CD4-positive, alpha-beta memory T cell (primary cell): ENCODE measurements at places on chromosomes 3 and 15. TPM values are rescaled to one million over a fixed set of nuclear protein-coding genes. Genes with fewer than 3 reads are reported as not detected.

APPL1 gene
- total RNA-seq = 33.6 TPM

CPEB1 gene
- 0.17 TPM for total RNA-seq

MOBP gene
- total RNA-seq = not detected

DNA sequence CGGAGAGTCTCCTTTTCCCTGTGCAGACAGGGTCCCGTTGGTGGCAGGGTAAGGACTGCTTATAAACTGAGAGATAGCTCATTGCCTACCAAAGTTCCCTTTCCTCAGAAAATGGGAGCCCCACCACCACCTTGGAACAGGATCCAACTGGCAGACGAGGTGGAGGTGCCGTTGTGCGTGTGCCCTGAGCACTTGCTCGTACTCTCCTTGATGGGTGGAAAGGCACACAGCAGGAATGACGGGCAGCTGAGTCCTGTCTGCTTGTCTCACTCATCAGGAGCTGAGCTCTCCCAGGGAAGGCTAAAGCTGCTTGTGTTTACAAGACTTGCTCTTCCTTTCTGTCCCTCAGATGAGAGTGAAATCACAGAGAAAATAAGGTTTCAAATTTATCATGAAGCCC lies 60.7 kb downstream of the B3GNT5 start:
- no peak for DNase-seq
- no peaks in the 10 kb centered on the region for H3K36me3 ChIP-seq
- no peak overlapping the region for H3K4me3 ChIP-seq

GRCh38 chr3:183128709-183129108 lies 29.4 kb upstream of the MCCC1 start:
- H3K4me1 ChIP-seq = no peaks in the 10 kb centered on the region
- H3K27ac ChIP-seq = no peak overlapping the region
- DNase-seq = no peak

DNA sequence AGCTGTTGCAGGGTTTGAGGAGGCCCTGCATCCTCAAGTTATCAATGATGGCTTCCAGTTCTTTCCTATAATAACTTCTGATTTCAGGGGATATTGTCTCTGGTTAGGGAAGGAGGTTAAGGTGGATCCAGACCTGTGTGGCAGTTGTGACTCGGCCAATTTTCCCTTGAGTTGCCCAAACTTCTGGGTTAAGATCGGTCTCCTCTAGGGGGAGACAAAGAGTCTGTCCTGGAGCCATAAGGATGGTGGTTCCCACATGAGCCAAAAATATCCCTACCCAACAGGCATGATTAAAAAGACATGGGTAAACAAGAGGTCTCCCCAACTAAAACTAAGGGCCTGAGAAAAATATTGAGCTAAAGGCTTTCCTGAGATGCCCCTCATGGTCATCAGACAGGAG lies 227.5 kb upstream of the MDFIC2 start:
- DNase-seq = no peak
- no peaks in the 10 kb centered on the region for H3K36me3 ChIP-seq
- H3K4me3 ChIP-seq = no peak overlapping the region
- no peaks in the 10 kb centered on the region for H3K27me3 ChIP-seq
- H3K4me1 ChIP-seq = no peaks in the 10 kb centered on the region
- H3K27ac ChIP-seq = no peak overlapping the region

- H3K27me3 ChIP-seq = no peaks in the 10 kb centered on the region
- no peak overlapping the region for H3K4me3 ChIP-seq
- H3K36me3 ChIP-seq = no peaks in the 10 kb centered on the region
Measured at GRCh38 chr3:115792206-115792955, 169.1 kb downstream of the GAP43 start.

GRCh38 chr3:158167737-158168557 lies 58.1 kb downstream of the RSRC1 start:
- H3K4me3 ChIP-seq = no peak overlapping the region
- no peaks in the 10 kb centered on the region for H3K27me3 ChIP-seq
- H3K36me3 ChIP-seq = no peaks in the 10 kb centered on the region
- no peak for DNase-seq

- DNase-seq = no peak
- H3K27me3 ChIP-seq = no peaks in the 10 kb centered on the region
- peaks cover 50% of the 10 kb centered on the region for H3K4me1 ChIP-seq
- H3K36me3 ChIP-seq = no peaks in the 10 kb centered on the region
- H3K27ac ChIP-seq = no peak overlapping the region
- no peak overlapping the region for H3K4me3 ChIP-seq
Measured at GRCh38 chr15:70526221-70526973, 237.0 kb downstream of the UACA start.

DNA sequence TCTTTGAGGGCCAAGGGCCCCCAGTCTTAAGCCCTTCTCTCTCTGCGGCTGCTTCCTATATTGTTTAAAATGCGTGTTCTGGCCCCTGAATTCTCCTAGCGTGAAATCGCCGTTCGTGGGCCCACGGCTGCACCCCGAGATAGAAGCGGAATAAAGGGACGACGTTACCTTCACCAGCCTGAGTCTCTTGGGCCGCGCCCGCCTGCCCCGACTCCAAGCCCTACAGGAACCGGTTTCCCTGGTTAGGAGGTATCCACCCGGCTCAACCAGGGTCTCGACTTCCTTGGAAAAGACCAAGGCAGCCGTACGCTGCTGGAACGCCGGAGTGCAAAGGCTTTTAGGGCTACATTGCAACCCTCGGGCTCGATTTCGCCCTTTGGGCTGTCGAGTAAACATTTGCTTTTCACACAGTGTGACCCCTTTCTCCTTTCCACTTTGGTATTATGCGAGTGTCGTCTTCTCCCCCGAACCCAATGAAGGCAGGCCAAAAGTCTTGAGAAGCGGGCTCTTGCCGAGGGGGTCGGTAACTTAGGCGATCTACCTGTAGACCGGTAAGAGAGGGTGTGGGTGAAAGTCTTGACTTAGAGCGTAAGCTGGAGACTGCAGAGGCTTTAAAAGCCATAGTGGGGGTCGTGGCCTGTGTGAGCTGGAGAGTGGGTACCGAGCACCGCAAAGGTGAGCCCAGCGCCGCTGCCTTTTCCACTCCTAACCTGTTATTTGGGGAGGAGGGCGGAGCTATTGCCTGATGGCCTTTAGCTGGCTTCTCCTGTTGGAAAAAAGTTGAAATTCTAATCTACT lies 2.0 kb downstream of the TRIM71 start:
- H3K4me3 ChIP-seq = no peak overlapping the region
- H3K27me3 ChIP-seq = no peaks in the 10 kb centered on the region
- peaks cover 5% of the 10 kb centered on the region for H3K4me1 ChIP-seq
- no peak for DNase-seq
- no peak overlapping the region for H3K27ac ChIP-seq
- no peaks in the 10 kb centered on the region for H3K36me3 ChIP-seq
